ENCODE measurements at places on chromosomes 12 and 14.

DNA sequence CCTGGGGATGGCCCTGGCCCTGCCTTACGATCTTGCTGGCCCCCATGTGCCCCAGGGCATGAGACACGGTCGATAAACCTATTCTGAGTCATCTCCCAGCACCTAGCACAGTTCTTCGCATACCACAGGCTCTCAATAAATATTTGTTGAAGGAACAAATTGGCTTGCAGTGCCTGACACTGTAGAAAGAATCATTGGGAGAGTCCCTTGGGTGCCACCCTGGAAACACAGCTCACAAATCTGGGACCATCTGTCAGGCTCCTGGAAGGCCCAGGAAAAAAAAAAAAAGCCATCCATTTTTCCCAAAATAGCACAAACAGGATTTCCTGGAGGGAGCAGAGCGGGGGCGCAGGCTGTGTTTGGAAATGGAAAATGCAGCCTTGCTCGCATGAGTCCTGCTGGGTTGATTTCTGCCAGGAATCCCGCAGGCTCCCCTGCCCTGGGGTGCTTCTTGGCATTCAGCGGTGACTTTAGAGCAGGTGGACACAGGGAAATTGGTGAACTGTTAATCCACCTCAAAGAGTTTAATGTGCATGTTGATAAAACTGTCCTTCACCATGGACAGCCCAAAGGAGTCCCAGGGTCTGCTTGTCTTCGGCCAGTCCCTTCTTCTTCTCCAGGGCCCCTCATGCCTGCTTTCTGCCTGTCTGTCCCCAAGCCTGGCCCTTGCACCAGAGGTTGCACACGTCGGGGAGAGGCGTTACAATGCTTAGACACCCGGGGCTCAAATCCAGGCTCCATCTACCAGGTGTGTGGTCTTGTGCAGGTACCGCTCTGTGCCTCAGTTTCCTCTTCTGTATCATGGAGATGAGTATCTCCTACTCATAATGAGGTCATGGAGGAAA, 106.1 kb upstream of the RFLNA start:
- no peak for DNase-seq

- DNase-seq: no peak
These were observed 11.3 kb downstream of the GALNT9 start for GRCh38 chr12:132318135-132318534.

GRCh38 chr14:99330316-99331240, 58.6 kb upstream of the BCL11B start:
- no peak for DNase-seq

- DNase-seq: no peak
These were observed 20.6 kb downstream of the ST8SIA1 start for GRCh38 chr12:22313963-22314330.

GRCh38 chr14:70847406-70848090, 38.2 kb upstream of the MAP3K9 start:
- no peak for DNase-seq

DNA sequence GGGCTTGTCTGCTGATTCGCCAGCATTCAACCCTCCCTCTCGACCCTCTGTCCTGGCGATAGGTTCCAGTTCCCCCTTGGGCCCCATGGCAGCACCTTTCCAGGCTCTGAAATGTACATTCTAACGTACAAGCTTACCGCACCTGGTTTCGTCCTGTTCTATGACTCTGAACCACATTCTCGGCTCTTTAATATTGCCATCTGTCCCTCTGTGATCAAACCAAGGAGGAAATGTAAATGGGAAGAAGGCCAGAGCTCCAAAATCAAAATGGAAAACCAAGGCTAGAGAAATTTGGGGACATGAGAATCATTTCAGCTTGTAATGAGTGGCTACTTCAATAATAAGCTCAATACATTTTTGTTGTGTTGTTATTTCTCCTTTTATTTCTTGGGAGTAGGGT, 117.2 kb downstream of the TTC7B start:
- no peak for DNase-seq

DNA sequence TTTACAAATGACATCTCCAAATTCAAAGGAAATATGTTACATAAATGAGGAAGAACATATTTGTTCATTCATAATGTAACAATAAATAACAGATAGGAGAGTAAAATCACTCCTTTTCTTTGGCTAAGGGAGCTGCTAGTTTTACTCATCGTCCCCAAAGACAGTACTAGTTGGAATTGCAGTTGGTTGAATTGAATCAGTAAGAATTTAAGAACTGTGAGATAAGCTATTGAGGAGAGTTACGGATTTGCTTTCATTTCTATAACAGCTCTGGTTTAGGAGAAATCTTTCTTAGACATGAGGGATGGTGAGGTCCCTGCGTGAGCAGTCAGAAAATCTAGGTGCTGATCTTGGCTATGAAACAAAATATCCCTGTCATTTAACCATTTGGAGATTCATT, 402.8 kb downstream of the AEBP2 start:
- DNase-seq: no peak

DNA sequence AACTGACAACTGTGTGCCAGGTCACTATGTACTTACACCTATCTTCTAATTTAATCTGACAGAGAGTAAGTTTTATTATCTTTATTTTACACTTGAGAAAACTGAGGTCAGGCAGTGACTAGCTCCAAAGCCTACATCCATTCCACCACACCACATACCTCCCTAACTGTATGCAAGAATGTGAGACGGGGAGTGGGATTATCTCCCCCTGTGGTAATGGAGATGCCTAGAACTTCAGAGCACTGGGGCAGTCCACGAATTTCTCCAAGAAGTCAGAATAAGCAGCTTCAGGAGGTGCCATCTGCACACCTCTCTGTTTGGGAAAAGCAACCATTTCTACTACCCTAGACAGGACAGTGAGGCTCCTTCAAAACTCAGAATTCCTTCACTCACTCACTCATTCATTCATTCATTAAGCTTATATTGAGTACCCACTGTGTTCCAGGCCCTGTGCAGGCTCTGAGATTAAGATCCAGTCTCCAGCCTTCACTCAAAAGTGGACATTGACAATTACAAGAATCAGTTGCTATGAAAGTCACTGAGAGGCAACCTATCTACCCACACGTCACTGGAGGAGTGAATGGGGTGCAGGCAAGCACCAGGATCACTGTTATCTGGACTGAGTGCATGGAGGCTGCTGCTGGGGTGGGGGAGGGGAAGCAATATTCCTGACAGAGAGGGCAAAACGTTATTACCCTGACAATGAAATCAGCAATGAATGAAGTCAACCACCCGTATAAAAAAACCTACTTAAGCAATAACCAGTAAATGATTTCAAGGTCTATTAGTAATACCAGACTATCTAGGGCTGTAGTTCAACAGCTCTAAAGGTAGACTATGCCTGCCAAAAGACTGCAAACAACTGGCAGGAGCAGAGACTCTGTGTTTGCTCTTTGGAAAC, 18.0 kb downstream of the SLC7A7 start:
- DNase-seq: no peak

DNA sequence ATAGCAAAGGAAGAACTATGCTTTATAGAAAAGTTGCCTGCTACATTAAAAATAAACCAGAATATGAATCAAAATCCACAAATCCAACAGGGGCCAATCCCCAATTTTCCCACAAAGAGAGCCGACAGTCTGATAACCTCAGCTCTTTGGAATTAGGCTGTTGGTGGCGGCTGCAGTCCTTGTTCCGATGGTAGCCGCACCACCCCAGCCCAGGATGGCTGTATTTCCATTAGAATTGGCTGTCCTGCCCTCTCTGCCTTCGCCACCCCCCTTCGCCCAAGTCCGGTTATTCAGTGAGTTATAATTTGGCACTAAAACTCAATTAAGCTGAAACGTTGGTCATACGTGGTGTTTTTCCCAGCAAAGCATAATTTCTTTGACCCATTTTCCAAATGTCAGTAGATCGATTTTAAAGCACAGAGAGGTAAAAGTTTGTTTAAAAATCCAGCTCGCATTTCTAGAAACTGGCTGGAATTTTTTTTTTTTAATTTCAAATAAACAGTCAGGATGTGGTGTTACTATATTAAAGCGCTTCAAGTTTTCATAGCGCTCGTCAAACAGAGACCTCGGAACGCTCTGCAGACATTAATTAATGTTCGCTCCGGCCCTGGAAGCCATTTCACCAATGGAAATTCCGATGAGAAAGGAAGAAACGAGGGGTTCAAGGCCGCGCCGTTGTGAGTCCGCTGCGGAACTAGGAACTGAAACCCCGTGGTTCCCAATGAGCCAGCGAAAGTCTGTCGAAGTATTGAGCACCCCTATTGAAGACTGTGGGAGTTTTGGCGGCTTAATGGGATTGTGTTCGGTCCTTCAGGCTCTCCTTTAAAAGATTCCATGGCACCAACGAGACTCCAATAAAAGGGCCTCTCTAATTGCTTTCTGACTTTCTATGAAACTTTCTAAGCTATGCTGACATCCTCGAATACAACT, 104.8 kb upstream of the DIO3 start:
- no peak for DNase-seq

GRCh38 chr12:113397497-113398197, 6.0 kb downstream of the SDS start:
- DNase-seq: no peak

GRCh38 chr14:20578784-20579502, 8.9 kb downstream of the RNASE11 start:
- no peak for DNase-seq

- DNase-seq: no peak
These were observed 15.0 kb downstream of the KCTD10 start for GRCh38 chr12:109461846-109462756.

GRCh38 chr14:104805326-104805678, 4.4 kb downstream of the ZBTB42 start:
- DNase-seq: no peak

DNA sequence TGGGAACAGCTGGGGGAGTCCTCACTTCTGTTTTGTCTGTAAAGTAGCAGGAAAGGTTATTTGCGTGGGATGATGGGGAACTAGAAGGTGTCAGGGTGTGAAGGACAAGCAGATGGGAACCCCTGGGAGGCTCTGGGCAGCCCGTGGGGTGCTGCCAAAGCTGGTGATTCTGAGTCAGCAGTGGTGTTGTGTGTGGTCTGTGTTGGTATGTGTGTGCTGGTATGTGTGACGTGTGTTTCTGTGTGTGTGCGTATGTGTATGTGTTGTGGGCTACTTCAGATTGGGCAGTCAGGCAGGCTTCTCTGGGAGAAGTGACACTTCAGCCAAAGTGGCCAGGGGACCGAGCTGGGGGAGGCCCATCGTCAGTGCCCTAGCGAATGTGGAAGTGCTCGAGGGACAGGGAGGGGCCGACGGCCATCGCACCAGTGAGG, 15.3 kb upstream of the BDKRB2 start:
- DNase-seq: no peak

DNA sequence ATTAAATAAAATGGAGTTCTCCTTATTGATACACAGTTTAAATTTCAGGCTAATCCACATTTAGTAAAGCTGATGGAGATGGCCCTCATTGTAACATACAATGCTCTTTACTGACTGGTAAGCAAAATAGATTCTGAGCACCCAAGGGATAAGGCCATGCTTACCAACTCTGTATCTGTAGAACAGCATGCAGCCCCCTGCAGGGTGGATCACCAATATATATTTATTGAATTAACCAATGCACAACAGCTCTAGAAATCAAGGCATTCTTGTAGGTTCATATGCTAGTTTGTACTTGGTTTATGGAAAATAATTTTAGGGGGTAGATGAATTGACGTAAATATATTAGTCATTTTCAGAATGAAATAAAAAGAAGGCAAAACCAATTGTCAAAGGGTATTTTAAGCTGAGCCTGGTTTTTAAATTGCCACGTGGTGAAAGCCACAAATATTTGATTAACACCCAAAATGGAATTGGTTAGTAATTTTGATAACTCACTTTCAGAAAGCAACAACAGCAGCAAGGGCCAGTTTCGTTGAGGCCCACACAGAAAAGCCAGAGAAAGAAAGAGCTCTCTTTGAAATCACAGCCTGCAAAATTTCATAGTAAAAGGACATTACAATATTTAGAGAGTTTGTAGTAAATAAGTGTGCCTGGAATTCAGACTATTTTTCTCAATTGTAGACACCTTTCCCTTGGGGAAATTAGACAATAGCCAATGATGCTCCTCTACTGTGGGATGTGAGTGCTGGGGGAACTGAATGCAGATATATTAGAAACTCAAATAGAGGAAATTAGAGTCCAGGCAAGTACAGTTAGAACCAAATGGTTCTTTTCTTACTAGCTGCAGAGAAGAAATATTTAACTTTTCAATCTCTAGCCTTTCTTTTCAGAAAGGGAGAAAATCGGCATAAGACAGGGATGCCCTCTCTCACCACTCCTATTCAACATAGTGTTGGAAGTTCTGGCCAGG, 216.2 kb upstream of the ABCD2 start:
- DNase-seq: no peak

GRCh38 chr12:54463034-54463433, 10.4 kb downstream of the GTSF1 start:
- DNase-seq: no peak

DNA sequence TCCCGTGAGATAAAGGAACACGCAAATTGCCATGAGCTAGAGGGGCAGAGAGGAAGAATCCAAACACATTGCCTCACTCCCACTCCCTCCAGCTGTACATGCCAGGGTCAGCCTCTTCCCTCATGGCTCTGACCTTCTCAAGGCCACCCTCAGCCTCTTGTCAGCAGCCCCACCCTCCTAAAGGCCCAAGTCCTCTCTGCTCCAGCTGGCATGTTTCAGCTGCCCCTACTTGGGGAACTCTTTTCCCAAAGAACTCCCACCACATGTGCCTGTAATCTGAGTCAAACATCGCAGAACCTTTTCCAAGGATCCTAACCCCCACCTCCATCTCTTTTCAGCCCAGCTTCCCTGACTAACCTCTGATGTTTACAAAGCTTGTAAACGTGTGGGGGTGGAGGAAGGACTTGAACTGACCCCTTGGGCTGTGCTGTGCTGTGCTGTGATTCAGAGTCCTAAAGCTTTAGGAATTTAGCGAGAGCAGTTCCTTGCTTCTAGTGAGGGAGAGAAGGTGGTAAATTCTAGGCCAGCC, 7.3 kb upstream of the CACNB3 start:
- DNase-seq: no peak
